ENCODE measurements at places on chromosomes 16 and 17.

DNA sequence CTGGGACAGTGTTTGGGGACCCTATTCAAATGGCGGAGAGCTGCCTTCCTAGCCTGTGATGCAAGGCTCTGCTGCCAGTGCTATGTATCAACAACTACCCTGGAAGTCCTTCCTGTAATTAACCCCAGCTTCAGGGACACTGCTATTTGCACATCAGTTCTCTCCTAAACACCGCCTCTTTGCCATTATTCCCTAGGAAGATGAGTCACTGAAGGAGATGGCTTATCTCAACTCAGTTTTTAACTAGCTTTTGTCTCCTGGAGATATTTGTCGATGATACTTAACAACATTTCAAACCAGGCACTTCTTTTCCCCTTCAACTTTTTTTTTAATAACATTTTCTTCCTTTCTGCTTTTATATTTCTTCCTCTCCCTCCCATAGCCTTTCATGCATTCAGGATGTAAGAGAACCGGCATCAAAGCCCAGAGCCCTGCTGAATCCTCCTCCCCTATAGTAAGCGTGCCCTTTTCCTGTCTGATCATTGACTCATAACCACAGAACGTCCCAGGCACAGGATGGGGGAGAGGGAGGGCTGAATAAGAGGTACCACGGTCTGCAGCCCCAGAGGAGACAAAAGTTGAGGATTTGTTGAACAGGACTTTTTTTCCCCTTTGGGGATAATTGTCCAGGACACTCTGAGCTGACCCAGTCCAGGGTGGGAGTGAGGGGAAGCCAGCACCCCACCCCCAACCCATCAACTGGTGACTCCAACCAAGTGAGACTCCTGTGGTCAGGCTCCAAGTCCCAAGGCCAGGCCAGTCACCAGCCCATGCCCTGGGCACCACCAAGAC lies 387.8 kb upstream of the SALL1 start:
- peak; percentile 94 for DNase-seq

DNA sequence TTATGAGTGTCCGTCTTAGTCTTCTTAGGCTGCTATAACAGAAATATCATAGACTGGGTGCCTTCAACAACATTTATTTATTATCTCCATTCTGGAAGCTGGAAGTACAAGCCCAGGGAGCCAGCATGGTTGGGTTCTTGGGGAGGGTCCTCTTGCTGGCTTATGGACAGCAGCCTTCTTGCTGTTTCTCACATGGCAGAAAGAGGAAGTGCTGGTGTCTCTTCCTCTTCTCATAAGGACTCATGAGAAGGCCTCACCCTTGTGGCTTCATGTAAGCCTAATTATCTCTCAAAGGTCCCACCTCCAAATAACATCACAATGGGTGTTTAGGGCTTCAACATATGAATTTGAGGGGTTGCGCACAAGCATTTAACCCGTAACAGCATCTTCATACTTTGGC lies 207.0 kb upstream of the COX10 start:
- DNase-seq, result no peak

DNA sequence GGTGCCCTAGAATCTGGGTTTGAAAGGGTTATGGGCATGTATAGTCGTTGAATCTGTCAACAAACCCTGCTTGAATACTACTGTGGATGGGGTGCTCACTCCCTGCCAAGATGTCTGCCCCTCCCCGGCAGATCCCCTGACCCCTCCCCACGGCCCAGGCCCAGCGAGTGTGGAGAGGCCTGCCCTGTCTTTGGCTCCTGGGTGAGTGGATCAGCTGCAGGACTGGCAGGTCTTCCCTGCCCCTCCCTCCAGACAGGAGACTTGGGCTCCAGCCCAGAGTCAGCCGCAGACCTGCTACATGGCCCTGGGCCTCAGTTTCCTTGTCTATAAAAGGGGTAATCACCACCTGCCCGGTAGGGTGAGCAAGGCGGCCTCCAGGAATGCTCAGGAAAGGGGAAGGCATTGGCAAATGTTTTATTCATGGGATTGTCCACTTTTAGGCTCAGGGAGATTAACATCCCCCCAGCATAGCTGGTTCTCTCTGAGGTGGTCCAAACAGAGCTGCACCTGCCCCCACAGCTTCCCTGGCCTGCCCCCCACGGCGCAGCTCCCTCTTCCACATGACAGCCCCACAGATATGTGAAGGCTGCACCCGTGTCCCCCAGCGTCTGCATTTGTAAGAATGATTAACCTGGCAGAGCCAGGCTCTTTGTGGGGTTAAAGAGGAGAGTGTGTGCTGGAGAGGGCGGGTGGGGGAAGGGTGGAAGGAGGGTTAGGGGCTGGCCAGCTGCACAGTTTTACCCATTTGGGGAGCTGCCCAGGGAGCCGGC lies 18.5 kb upstream of the SPNS2 start:
- no peak for DNase-seq

GRCh38 chr17:66915204-66915611 lies 49.3 kb upstream of the CACNG4 start:
- DNase-seq, result no peak
